ENCODE measurements at places on chromosomes 6 and 20.

- no peak for DNase-seq
These were observed 5.5 kb downstream of the CASP8AP2 start for GRCh38 chr6:89834884-89835792.

- peak; percentile 26 for DNase-seq
These were observed 300.5 kb downstream of the PLCB1 start for GRCh38 chr20:8432435-8433148.

GRCh38 chr6:33633462-33634158 lies 12.5 kb downstream of the ITPR3 start:
- DNase-seq = peak; percentile 31

DNA sequence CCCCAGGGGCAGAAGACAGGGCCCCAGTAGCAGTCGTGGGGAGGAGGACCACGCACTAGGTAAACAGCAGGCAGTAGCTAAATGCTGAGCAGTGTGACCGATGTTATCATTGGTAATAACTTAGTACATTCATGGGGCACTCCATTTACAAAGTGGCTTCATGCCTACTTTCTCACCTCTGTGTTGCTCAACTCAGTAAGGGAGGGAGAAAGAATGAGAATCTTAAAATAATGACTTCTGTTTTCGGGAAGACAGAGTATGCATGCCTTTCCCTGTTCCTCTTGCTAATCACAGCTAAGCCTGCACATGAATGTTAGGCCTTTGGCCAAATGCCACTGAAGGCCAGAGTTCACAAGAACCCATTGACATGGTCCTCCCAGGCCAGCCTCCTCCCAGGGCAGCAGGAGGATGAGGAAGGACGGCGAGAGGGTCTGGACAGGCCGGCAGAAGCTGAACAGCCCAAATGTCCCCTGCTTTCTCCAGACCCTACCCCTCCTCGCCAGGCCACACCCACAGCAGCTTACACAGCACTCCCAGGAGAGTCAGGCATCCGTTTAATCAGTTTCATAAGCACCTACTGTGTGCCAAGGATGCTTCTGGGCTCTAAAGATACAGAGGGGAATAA lies 183.4 kb downstream of the ANKRD60 start:
- DNase-seq = no peak

DNA sequence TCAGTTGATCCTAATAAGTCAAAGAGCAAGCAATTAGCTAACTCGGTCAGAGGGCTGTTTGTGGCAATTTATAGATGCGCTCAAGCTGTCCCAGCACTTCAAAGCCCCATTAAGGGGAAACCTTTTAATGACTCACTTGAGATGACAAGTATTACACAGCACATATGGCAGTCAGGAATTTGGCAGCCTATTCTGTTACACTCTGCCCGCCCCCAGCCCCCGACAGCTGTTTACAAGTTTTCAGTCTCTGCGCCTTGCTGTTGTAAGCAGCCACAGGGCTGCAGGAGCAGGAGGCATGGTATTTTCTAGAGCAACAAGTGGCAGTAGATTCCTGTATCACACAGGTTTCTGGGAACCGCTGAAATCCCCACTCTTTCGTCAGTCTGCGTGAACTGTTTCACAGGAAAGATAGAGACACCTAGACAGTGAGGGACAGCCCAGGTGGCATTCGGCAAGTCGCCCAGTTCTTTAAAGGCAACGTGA lies 263.0 kb downstream of the FOXC1 start:
- no peak for DNase-seq

DNA sequence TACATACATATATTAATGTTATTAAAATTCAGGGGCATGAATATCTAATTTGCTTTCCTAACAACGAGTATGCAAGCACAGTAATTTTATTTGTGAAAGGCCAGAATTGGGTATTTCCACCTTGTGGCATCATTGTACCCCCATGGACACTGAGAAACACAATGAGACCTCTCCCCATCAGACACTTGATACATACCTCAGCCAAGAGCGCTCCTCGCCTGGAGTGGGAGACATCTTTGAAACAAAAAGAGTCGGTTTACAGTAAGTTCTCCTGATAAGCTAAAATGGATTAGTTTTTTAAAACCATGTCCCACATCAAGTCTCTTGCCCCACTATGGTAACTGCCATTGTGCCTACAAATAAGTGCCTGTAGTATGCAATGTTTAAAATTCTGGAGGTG lies 2.1 kb downstream of the CNR1 start:
- peak; percentile 50 for DNase-seq

All from cerebellar cortex (tissue), 1 donor.